ENCODE measurements at places on chromosomes 5 and 9.

DNA sequence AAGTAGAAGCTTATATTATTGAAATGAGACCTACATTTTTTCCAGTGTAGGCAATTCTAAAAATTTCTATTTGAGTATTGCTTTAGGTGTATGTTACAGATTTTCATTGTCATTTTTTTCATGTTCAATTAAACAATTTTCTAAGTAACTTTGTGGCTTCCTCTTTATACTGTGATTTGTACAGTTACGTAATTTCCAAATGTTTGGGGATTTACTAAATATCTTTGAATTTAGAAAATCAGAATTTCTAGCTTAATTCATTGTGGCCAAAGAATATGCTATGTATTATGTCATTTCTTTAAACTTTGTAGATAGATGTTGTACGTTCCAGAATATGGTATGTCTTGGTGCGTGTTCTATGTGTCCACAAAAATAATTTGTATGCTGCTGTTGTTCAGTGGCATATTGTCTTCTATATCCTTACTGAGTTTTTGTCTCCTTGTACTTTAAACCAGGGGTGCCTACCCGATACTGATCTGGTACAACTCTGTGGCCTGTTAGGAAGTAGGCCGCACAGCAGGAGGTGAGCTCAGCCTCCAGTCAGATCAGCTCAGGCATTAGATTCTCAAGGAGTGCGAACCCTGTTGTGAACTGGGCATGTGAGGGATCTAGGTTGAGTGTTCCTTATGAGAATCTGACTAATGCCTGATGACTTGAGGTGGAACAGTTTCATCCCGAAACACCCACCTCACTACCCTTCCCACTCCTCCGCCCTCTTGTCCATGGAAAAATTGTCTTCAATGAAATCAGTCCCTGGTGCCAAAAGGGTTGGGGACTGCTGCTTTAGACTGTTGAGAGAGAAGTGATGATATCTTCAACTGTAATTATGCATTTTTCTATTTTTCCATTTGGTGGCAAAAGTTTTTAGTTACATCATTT lies 63.5 kb downstream of the UBE2R2 start:
- H3K36me3 ChIP-seq = no peaks in the 10 kb centered on the region
- no peaks in the 10 kb centered on the region for H3K27me3 ChIP-seq
- H3K4me3 ChIP-seq = no peak overlapping the region
- H3K27ac ChIP-seq = no peak overlapping the region
- no peak for DNase-seq

DNA sequence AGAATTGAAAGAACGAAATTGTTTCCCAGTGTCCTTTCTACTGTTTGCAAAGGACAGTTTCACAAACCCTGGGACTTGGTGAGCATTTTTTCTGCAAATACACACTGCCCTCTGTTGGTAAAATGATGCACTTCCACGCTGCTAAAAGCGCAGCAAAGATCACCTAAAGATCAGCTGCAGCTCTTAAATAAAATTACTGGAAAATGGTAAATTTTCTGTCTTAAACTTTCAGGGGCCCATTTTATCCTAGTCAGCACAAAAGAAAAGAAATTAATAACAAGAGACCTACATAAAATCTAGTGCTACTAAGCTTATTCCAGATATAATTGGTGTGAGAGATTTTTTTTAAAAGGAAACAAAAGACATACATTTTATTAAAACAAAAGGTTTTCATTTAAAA lies 566.0 kb downstream of the CAAP1 start:
- H3K4me3 ChIP-seq = no peak overlapping the region
- peak; percentile 60 for DNase-seq
- H3K4me1 ChIP-seq = no peaks in the 10 kb centered on the region
- no peak overlapping the region for H3K27ac ChIP-seq

- no peak overlapping the region for H3K4me3 ChIP-seq
- no peaks in the 10 kb centered on the region for H3K27me3 ChIP-seq
- no peaks in the 10 kb centered on the region for H3K4me1 ChIP-seq
Observed at GRCh38 chr9:138112791-138113600, 235.4 kb downstream of the CACNA1B start.

DNA sequence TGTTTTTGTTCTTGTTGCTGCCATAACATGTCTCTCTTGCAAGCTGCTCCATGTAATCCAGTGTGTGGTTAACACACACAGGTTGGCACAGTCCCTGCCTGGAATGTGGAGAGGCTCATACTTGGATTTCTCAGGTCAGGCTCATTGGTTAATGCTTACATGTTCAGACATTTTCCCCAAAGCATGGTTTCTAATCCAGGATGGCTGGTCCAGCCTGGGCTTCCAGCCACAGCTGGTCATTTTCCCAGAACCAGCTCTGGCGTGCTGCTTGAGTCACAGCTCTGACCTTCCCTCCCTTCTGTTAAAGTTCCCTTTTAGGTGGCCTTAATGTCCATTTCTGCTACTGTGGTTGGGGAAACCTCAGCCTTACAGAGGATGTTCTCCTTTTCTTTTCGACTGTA lies 294.3 kb downstream of the TAF11L14 start:
- H3K27ac ChIP-seq = no peak overlapping the region
- DNase-seq = no peak
- H3K27me3 ChIP-seq = no peaks in the 10 kb centered on the region

DNA sequence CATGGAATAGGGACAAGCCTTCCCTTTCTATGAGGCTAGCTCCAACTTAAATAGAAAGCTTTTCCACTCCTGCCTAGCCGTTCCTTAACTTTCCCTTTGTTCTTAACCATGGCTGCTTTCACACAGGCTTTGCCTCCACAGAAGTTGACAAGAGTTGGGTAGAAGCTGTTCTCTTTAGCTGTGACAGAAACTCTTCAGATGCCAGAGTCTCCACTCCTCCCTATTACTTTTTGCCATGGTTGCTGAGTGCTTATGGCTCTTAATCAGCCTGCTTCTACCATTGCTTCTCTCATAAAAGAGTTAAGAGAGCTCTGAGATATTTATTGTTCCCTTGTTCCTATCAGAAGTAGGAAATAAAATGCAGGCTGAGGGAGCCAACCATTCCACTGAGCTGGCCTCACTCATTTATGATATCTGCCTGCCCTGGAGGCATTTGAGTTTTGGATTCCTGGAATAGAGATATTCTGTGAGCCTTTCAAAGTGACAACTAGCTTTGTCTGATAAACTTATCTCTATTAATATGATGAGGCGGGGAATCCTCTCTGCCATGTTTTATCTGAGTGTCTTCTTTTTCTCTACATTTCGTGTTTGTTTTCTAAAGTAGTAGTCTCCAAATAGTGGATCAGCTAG lies 162.6 kb downstream of the DMAC1 start:
- no peak overlapping the region for H3K4me3 ChIP-seq
- no peaks in the 10 kb centered on the region for H3K36me3 ChIP-seq
- no peaks in the 10 kb centered on the region for H3K27me3 ChIP-seq
- no peak for DNase-seq
- H3K4me1 ChIP-seq = no peaks in the 10 kb centered on the region

All from kidney (tissue), 22 donors.